GM13976 (cell line): ENCODE measurements at places on chromosomes 3 and 15.

DNA sequence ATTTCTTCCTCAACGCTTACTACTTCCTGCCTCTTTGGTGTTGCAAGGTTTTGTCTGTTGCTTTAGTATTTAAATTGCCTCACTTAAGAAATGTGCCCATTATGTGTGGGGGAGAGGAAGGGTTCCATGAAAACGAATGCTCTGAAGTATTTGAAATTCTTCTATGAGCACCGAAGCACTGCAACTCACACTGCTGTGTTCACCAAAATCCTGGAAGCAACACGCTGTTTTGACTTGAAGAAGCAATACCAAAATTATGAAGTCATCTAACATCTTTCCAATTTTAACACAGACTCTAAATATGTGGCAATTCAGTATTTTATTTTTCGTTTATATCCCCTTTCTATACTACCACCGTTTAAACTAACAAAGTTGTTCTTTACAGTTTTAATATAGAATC lies 101.5 kb downstream of the RBMS3 start:
- no peak for DNase-seq

DNA sequence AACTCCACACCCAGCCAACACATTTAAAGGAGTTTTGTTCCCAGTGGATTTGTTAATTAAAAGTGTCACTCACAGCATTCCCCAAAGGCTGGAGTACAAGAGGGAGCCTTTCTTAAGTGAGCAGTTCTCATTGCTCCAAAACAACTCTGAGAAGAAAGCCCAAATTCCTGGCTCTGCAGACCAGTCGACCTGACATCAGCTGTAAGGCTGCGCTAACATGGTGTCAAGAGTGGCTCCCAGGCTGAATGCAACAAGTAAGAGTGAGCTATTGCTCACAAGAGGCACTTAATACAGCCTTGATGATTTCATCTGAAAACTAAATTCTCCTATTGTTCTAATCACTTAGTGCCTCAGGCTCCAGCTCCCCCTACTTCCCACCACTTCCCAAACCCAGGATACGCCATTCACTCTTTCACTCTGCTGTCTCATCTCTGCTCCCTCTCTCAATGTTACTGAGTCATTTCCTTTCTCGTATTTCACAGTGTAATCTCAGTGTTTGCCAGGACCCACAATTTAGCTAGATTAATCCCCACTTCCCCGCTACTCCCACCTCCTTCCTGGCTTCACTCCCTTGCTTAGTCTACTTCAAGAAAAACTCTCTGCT lies 81.8 kb downstream of the WWTR1 start:
- DNase-seq = no peak

DNA sequence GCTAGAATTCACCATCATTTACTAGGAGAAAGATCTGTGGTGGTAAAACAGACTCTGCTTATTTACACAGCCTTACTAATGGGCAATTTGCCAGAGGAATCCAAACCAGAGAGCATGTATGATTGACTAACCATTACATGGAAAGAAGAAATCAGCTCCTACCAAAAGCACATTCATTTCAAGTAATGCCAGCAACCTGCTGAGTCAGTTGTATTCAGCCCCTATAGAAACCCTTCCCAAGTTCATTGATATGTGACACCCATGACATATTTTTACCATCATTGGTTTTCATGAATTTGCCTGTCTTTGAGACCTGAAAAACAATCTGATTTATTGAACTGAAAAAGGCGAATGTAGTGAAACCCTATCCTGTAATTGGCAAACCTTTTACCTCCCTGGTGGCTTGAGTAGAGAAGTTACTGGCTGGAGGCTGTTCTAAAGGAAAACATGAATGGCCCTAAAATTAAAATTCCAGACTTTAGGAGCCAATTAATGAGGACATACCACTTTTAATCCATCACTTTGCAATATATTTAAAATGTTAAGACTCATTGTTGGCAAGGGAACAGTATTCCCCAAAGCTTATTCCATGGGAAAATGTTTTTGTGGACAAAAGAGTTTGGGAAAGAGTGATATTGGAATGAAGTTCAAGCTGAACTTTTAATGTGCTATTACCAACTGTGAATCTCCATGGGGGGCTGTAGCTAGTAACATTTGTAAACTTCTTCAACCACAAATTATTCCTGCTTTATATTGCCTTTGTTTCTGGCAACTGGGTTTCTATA lies 542.9 kb downstream of the FHIT start:
- no peak for DNase-seq

DNA sequence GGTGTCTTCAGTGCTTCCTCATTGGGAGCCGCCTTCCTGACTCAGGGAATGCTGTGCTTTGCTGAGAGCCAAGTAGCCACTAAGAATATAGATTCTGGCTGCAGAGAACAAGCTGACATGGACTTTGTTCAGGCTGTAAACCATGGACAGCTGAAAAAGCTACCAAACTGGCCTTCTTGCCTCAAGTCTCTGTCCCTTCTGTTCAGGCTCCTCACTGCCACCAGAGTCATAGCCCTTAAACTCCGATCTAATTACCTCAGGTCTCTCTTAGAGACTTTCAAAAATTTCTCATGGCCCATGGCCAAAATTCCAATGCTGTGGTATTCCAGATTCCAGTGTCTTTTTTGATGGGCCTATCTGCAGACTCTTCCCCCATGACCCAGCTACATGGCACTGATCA lies 19.4 kb upstream of the PTX3 start:
- no peak for DNase-seq

DNA sequence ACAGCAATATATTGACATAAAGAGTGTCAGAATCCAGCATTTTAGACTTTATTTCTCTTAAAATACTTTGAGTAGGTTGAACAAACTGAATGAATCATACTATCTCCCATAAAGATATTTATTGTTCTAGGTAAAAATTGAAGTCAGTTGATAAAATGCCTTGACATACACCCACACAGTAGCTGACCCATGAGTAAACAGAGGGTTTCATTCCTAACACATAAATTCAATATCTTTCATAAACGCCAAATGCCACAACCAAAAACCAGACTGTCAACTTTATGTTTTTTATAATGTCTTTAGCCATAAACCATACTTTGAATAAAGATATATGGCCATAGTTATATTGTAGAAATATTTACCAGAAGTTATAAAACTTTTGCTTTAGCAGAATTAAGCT lies 742.4 kb downstream of the NAALADL2 start:
- DNase-seq = no peak

GRCh38 chr15:75508840-75509532 lies 57.5 kb upstream of the SIN3A start:
- DNase-seq = peak; percentile 38

DNA sequence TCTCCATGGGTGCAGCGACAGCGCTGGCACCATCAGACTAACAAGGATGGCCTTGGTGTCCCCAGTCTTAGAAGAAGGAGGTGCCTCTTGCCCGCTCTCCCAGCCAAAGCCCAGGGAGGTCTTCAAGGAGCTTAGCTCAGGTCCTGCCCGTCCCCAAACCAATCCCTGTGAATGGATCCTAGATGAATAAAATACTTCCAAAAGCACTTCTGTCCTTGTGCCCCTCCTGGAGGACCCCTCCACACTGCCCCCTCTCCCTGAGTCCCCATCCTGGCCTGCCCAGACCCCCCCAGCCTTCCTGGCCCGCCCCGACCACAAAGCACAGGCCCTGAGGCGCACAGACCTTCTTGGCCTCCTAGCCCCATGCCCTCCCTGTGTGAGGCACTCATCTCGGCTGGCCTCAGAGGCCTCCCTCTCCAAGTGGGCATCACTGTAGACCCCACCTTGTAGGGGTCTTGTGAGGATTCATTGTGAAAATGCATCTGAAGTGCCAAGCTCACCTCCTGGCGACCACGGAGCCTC lies 8.4 kb downstream of the SLC28A1 start:
- no peak for DNase-seq

DNA sequence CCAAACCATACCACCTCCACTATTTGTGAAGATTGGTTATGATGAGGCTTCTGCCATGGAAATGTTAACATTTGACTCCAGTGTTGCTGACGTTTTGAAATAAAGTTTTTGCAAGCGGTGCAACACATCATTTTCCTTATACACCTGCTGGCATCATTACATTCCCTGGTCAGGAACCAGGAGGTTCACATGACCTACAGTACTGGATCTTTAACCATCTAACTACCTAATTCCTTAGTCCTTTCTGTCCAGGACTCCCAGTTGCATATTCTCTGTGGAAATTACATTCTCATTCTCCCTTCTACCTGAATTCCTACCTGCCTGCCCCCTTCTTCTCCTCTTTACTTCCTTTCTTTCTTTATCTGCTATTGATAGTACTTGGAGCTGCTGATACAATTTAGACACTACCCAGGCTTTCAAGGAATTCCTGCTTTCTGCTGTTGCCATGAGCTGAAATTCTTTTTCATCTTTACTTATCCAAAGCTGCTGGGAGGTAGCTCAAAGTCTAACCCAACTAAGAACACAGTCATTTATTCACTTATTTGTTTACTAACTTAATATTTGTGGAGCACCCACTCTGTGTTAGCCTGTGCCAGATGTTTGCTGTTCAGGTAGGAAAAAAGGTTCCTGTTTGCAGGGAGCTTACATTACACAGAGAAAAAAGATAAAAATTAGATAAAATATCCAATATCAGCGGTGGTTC lies 144.2 kb downstream of the EDEM1 start:
- DNase-seq = no peak

DNA sequence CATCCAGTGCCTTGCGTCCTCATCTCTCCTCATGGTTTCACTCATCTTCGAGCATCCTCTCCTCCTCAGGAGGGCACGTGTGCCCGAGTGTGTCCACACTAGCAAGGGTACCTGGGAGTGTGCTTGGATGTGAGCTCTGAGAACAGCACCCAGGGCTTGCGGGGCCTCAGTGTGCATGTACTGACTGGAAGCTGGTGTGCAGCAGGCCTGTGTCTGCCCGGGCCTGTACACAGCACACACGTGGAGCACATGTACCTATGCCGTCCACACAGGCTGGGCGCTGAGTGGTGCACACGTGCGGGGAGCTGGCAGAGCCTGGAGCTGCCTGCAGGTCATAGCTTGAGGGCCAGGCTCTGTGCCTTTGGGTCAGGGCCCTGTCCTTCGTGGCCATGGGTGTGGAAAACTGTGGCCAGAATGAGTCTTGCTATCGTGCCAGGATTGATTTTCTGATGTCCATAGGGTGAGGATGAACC lies 34.9 kb downstream of the TSPAN3 start:
- peak; percentile 22 for DNase-seq

DNA sequence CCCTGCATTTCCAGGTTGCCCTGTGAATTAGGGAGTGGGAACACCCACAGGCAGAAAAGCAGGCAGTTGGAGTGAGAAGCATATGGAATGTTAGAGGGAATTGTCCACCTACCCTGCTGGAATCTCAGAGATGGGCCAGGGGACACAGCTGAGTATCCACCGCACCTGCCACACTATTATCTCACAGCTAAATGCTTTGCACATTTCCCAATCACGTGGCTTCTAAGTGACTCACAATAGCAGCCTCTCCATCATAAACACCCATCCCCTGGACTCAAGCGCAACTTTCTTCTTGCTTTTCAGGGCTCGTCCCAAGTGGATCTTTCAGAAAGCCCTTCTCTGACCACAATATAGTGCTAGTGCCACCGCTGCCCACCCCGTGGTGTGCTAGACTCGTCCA lies 389.0 kb upstream of the LMCD1 start:
- no peak for DNase-seq

GRCh38 chr3:127865941-127866340 lies 43.6 kb upstream of the MGLL start:
- no peak for DNase-seq

- DNase-seq = no peak
Observed at GRCh38 chr15:83115410-83115809, 8.0 kb downstream of the TM6SF1 start.

DNA sequence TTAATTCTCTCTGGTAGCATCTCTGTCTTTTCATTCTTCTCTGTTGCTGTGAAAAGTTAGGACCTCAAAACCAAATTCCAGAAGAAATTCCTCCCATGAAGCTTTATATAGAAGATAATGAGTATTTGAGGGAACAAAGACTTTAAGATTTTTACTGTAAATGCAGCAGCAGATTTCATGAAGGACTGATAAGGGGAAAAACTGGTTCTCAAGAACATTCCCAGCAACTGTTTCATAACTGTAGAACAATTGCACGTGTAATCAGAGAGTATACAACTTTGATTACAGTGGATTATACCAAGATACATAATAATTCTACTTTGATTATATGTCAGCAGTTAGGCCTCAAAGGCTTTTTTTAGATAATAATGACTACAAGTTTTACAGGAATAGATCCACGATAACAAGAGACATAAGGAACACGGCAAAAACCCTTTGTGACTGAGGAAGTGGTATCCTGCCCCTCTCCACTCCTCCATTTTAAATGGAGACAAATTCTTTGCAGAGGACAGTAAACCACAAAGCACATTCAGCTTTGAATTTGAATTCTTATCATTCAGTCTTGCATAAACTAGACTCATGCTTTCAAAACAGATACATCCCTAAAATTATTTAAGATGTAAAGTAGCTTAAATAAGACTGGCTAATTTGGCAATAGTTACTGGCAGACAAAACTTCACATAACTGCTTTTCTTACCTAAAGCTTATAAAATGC lies 42.9 kb upstream of the DIPK2A start:
- DNase-seq = no peak

DNA sequence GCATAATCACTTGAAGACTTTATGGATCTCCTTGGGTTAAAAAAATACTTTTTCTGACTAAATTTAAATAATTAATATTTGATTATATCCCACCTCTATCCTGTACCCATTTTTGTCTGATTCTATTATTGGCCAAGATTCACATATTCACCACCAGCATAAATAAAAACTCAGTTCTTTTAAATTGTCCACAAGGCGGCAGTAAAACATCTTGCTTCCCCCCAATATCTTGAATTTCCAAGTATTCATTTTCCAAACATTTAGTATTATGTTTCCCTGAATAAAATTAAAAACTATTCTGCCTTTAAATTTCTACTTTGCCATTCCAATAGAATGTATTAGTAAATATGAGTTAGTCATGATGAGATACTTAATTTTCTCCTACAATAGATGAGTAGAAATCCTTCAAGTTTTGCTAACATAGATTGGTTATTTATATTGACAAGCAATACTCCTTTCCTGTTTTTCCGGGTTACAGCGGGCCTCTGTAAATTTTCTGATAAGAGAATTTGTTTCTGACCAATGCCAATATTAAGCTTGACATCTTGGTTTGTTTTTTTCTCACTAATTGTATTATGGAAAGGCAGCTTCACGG lies 218.7 kb upstream of the MDFIC2 start:
- no peak for DNase-seq

DNA sequence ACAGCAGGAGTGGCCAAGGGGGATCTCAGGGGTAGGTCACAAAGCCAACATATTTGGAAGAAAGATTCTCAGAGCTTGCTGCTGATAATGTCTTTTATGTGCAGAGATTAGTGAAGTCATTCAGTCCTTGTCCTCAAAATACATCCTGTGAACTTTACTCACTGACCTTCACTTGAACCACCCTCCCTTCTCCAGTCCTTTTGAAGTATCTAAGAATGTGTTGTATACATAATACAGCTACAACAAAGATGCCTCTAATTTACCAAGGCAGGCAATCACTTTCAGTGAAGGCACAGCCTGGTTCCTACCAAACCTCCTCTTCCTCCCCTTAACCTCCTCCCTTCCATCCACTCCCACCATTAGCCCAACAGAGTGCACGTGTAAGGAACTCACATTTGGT lies 38.3 kb downstream of the ETV5 start:
- no peak for DNase-seq

GRCh38 chr3:65878831-65879230 lies 159.9 kb downstream of the MAGI1 start:
- DNase-seq = no peak

- DNase-seq = no peak
Observed at GRCh38 chr3:112095731-112096130, 9.5 kb downstream of the C3orf52 start.
